Right renal pelvis (tissue), 4 donors: ENCODE measurements at places on chromosomes 2 and 18.

- no peak for DNase-seq
These were observed 779 bp downstream of the DGKD start for GRCh38 chr2:233354971-233355574.

- DNase-seq, result no peak
These were observed 12.2 kb downstream of the ICOS start for GRCh38 chr2:203948733-203949132.

GRCh38 chr2:237731663-237732062 lies 66.9 kb upstream of the RBM44 start:
- no peak for DNase-seq

DNA sequence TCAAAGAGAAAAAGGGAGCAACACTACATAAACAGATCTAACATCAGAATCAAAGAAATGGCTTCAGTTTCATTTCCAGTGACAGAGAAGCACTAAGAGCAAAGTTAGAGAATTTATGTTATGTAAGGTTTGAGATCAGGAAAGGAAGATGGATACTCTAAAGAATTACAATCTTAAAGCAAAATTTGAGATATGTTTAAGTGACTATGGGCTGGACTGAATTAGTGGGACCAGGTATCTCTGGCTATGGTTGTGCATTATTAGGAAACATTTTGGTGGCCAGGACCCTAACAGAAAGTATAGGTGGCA lies 208.2 kb downstream of the CCDC178 start:
- DNase-seq, result no peak

- no peak for DNase-seq
These were observed 226.2 kb downstream of the PIEZO2 start for GRCh38 chr18:10923141-10923540.

- no peak for DNase-seq
These were observed 320.0 kb downstream of the NCKAP5 start for GRCh38 chr2:133248264-133248663.

DNA sequence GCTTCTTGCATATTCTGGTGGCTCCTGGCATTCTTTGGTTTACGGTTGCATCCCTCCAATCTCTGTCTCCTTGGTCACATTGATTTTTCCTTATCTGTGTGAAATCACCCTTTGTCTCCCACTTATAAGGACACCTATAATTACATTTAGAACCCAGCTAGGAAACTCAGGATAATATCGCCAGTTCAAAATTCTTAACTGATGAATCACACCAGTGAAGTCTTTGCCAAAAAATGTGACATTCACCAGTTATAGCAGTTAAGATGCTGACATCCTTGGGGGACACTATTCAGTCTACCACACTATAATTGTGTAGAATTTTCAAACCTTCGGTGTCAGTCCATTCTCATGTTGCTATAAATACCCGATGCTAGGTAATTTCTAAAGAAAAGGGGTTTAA lies 320.2 kb downstream of the TMX3 start:
- DNase-seq, result no peak

- DNase-seq, result no peak
These were observed 3.8 kb downstream of the EVX2 start for GRCh38 chr2:176079831-176080539.

GRCh38 chr2:161419638-161420190 lies 3.6 kb downstream of the TBR1 start:
- DNase-seq, result no peak

- peak; percentile 35 for DNase-seq
These were observed 264.0 kb downstream of the MREG start for GRCh38 chr2:215749092-215749957.

- no peak for DNase-seq
These were observed 75.3 kb upstream of the TRIB2 start for GRCh38 chr2:12641441-12641840.

DNA sequence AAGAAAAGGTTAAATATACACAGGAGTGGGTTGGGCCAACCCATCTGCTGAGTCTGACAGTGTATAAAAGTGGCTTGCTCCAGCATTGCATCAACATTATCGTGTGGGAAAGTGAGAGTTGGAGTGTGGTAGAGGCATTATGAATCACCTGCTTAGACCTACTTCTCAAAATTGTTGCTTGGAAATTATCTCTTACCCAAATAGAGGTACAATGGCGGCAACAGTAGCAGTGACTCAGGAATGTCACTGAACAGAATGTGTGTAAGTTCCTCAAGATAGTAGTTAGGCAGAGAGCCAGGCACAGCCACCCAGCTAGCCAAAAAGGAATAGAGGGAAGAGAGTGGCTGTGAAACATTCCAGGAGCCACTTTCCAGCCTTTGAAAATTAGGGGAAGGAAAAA lies 616.0 kb downstream of the NUP35 start:
- no peak for DNase-seq

GRCh38 chr2:225083276-225083675 lies 41.0 kb upstream of the DOCK10 start:
- no peak for DNase-seq

DNA sequence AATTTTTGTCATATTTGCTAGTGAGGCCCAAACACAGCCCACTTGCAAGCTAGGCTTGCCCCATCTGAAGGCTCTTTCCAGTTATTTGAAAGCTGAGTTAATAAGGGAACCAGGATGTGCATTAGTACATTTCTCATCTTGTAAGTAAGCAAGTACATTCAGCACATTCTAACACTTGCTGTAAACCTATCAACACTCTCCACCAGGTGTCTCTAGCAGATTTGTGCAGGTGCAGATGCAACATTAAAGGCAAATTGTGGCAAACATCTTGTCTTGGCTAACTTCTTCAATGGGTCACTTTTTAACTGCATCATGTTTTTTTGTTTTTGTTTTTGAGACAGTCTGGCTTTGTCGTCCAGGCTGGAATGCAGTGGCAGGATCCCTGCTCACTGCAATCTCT lies 25.3 kb upstream of the MFSD6 start:
- DNase-seq, result no peak

GRCh38 chr2:174776223-174776622 lies 12.0 kb upstream of the CHRNA1 start:
- no peak for DNase-seq

DNA sequence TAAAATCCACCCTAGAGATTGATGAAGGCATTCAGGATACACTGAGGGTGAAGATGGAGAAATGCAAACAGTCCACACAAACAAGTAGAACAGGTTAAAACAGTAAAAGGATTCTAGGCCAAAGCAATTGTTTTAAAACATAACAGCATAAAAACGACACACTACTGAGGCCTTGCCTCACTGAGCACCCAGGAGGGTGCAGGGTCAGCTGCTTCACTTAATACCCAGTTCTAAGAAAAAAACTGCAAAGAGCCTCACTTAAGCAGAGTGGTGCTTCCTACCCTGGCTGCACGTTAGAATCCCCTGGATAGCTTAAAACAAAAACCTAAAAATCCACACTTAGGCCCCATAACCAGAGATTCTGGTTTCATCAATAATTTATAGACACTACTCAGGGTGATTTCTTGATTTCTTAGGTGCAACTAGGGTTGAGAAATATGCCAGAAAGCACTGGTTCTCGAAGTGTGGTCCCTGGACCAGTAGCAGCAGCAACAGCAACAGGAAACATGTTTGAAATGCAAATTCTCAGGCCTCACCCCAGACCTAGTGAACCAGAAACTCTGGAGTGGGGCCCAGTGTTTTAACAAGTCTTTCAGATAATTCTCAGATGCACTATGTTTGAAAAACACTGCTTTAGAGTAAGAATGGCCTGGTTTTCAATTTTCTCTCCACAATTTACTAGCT lies 279.1 kb downstream of the ZEB2 start:
- DNase-seq, result no peak

DNA sequence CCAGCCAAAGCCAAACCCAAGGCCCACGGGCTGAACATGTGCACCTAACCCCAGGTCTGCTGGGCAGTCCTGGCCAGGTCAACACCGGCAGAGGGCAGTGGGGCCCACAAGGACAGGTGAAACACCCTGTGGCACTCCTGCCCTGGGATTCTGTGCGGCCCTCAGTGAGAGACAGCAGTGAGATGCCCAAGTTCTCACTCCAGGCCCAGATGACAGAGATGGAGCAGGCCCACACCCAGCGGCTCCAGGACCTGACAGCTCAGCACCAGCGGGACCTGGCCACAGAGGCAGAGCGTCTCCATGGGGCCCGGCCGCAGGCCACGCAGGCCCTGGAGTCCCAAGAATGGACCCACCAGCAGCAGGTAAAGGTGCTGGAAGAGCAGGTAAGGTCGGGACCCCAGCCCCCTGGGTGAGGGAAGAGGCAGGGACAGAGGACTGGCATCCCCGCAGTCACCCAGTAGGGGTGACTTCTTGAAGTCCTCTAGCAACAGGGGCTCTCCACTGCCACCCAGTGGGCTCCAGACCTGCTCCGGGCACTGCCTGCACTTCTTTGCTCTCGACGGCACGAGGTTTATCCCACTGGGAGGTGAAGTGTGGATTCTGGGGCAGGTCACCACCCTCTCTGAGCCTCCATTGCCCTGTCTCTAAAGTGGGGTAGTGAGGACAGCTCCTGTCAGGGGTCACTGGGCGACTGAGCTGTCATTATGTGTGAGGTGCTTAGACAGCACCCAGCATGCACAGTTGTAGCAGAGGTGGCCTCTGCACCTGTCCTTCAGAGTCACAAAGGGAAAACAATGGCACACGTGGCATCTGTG lies 8.8 kb upstream of the SNED1 start:
- no peak for DNase-seq

- DNase-seq, result no peak
These were observed 78.2 kb upstream of the DAPL1 start for GRCh38 chr2:158716921-158717320.

DNA sequence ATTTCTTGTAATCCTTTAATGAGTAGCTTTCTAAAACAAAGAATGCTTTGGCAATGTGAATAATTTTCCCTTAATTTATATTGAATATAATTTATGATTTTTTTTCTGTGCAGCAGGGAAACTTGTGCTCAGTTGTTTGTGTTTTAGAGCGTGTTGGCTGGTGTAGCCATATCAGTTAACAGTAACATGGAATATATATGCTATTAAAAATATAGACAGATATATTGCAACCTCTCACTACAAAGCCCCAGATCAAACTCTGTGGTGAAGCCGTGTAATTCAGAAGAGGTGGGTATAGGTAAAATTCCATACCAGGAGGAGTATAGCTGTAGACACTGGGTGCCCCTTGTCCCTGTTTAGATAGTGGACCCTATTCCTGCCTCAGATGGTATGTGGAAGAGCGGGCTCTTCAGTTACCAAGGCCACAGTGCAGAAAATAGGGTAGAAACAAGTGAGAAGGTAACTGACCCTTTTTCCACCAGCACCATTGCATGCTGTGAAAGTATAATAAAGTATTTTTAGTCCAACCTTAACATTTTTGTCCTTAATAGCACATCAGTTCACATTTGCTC lies 18.1 kb upstream of the RASGRP3 start:
- DNase-seq, result no peak

DNA sequence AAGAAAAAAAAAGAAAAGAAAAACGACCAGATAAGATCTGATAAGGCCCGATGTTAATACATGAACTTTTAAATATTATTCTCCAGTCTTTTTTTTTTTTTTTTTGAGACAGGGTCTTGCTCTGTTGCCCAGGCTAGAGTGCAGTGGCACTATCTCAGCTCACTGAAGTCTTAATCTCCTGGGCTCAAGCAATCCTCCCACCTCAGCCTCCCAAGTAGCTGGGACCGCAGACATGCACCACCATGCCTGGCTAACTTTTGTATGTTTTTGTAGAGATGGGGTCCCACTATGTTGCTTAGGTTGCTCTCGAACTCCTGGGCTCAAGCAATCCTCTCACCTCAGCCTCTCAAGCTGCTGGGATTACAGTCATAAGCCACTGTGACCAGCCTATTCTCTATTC lies 1.6 kb downstream of the ABCG5 start:
- no peak for DNase-seq

GRCh38 chr2:196703695-196704094 lies 64.2 kb downstream of the CCDC150 start:
- DNase-seq, result no peak

DNA sequence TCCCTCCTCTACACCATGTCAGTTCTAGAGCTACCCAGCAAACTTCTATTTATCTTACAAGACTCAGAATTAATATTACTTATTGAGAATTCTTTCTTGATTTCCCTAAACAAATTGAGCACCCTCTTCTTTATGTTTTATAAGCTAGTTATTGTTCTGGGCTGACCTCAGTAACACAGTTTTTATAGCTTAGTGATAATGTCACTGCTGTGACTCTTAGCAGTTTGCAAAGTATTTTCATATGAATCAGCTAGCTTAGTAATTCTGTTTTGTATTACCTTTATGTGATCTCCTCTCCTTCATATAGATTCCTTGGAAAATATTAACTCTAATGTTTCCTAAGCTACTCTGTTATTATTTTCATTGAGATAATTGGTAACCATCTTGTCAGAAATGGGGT lies 114.9 kb downstream of the PMS1 start:
- no peak for DNase-seq

DNA sequence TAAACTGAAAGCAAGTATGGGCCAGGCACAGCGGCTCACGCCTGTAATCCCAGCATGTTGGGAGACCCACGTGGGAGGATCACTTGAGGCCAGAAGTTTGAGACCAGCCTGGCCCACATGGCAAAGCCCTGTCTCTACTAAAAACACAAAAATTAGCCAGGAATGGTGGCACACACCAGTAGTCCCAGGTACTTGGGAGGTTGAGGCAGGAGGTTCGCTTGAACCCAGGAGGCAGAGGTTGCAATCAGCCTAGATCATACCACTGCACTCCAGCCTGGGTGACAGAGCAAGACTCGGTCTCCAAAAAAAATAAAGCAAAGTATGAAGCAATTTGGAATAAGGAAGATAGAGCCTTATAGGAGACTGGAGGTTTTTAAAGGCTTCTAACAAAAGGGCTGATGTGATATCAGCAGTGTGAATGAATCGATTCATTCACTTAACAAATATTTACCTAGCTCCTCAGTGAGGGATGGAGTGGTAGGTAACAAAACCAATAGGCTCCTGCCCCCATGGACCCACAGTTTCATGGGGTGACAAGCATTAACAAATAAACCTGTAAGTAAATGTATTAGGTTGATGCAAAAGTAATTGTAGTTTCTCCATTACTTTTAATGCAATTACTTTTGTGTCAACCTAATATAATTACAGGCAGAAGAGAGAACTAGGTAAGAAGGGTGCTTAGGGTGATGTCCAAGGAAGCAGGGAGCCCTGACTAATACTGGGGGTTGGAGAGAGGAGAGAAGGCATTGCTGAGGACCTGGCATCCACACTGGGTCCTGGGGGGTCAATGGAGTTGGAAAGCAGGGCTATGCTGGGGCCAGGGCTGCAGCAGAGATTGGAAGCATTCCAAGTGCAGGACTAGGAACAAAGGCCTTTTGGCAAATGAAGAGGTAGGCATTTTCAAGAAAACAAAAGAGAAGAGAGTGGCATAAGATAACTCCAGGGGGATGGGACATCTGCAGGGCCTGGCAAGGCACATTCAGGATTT lies 195.4 kb upstream of the ARL4C start:
- no peak for DNase-seq

DNA sequence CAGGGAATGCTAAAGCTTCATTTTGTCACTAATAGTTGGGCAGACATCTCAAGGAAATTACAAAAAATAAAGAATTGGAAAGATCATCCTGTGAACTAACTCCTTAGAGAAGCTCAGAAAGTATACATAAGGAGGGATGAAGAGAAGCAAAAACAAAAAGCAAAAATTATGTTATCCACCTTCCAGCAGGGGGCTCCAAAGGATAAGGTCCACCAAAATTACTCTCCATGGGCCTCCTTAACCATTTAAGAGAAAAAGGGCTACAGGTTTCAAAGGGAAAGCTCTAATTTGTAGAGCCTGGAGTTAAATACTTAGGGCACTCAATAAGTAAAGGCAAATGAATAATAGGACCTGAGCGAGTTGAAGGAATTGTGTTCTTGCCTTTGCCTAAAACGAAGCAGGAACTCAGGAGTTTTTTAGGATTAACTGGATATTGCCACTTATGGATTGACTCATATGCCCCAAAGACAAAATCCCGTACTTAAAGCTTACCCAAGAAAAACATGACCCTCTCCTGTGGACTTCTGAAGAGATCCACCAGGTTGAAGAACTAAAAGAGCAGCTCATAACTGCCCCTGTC lies 1167.9 kb downstream of the DSC3 start:
- DNase-seq, result no peak
